ENCODE measurements at places on chromosomes 16 and 17. TPM values are rescaled to one million over a fixed set of nuclear protein-coding genes. Genes with fewer than 3 reads are reported as not detected.

The CD79B gene
- total RNA-seq: not detected

The TPSG1 gene
- total RNA-seq: not detected

The GUCY2D gene
- total RNA-seq: not detected

The TP53TG3F gene
- total RNA-seq: not detected

The CCL13 gene
- total RNA-seq: 3.9 TPM

The GPR142 gene
- total RNA-seq: 0.26 TPM

The NHLRC4 gene
- total RNA-seq: 0.99 TPM

The C16orf96 gene
- total RNA-seq: not detected

The GAST gene
- total RNA-seq: not detected

The STH gene
- total RNA-seq: not detected

The COG1 gene
- total RNA-seq: 32.7 TPM

The IGF2BP1 gene
- 4.3 TPM for total RNA-seq

The GINS2 gene
- 1.2 TPM for total RNA-seq

The MCRIP2 gene
- 11.3 TPM for total RNA-seq

The ATAD5 gene
- total RNA-seq: 0.79 TPM

The PRSS22 gene
- not detected for total RNA-seq

The KRTAP17-1 gene
- not detected for total RNA-seq

The CTRB1 gene
- not detected for total RNA-seq

The FCSK gene
- total RNA-seq: 12.3 TPM

The ARL6IP1 gene
- total RNA-seq: 123 TPM

The AIPL1 gene
- not detected for total RNA-seq

The MT1A gene
- total RNA-seq: not detected

The CD7 gene
- not detected for total RNA-seq

The MGAT5B gene
- total RNA-seq: 0.33 TPM

The FBXW10 gene
- total RNA-seq: not detected

The PPL gene
- 7.7 TPM for total RNA-seq

The PLA2G10 gene
- not detected for total RNA-seq

The BCAR1 gene
- total RNA-seq: 165 TPM

The VMO1 gene
- total RNA-seq: 0.33 TPM

The DPEP2 gene
- not detected for total RNA-seq

The EXOC3L1 gene
- not detected for total RNA-seq

The CD19 gene
- not detected for total RNA-seq

The NPIPB8 gene
- total RNA-seq: 0.13 TPM

The KRT12 gene
- not detected for total RNA-seq

The CLDN6 gene
- total RNA-seq: 0.13 TPM

The KRTAP4-5 gene
- not detected for total RNA-seq

The UTS2R gene
- not detected for total RNA-seq

The ATP5PD gene
- 129 TPM for total RNA-seq

The KRTAP2-2 gene
- not detected for total RNA-seq

The SLC38A10 gene
- total RNA-seq: 163 TPM

The ODAD4 gene
- 0.72 TPM for total RNA-seq

The TMEM100 gene
- 3.1 TPM for total RNA-seq

The ALOX12 gene
- total RNA-seq: not detected

The IL34 gene
- 27.3 TPM for total RNA-seq

The PRDM7 gene
- total RNA-seq: not detected

The RNF157 gene
- 0.30 TPM for total RNA-seq

The NUPR1 gene
- total RNA-seq: 25.6 TPM

The PLEKHH3 gene
- 16.9 TPM for total RNA-seq

The NLGN2 gene
- total RNA-seq: 28.4 TPM

The TMEM231 gene
- total RNA-seq: 21.8 TPM

The KIF2B gene
- total RNA-seq: not detected
